ENCODE measurements at places on chromosomes 4 and X.
A peak's percentile ranks its signal among the peaks of the same experiment; 100 is the strongest.

DNA sequence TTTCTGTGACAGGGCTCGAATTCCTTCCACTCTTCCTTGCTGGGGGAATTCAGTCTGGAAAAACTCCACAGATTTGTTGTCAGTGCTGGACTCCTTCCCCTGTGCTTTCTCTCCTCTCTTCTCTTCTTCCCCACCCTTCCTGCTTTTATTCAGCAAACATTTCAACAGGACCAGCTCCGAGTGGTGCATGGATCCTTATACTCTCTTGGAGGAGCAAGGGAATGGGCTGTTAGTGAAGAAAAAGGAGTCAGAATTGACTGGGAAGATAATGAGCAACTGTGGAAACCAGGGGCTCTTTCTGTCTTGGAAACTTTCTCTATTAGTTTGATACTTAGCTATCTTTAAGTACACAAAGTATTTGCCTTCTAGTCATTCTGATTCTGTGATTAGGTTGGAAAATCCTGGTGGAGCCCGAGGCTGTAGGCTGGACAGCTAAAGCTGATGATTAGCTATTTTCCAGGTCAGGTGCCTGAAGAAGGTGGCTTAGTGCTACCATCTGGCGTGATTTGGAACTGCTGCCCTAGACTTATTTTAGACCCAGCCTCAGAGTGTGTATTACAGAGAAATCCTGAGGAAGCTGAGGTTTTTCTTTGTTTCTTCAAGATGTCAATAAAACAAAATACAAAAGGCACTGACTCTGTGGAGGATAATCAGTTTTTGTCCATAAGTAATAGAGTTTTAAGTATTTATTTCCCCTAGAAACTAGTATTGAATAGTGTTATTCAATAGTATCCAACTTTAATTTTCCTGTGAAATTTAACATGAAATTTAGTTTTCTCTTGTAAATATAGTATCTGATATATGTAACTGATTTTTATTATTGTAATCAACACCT lies 38.4 kb downstream of the NAP1L5 start:
- peak; percentile 4 for DNase-seq

DNA sequence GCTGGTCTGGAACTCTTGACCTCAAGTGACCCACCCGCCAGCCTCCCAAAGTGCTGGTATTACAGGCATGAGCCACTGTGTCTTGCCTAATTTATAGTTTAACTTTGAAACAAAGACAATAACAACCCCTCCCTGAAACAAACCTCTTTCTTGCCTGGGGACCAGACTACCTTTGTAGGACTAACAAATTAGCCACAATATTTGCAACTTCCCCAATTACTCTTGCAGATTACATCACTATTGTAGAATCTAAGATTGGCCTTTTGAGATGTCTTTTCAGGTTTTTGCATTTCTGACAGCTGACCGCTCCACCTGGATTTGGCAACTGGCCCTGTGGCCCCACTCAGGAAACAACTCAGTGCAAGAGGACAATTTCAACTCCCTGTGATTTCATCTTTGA lies 84.8 kb downstream of the AKAP4 start:
- DNase-seq: no peak

- no peak for DNase-seq
Observed at GRCh38 chr4:141065872-141066271, 67.4 kb downstream of the RNF150 start.

GRCh38 chr4:138992676-138993075 lies 22.9 kb upstream of the NOCT start:
- no peak for DNase-seq

GRCh38 chrX:38754102-38754790 lies 47.0 kb upstream of the MID1IP1 start:
- DNase-seq: peak; percentile 4

- peak; percentile 3 for DNase-seq
Observed at GRCh38 chrX:102934624-102935023, 2.4 kb upstream of the RAB40AL start.

- no peak for DNase-seq
Observed at GRCh38 chr4:38455092-38455862, 208.7 kb upstream of the KLF3 start.

- DNase-seq: no peak
Observed at GRCh38 chr4:54231768-54232688, 2.9 kb downstream of the PDGFRA start.

DNA sequence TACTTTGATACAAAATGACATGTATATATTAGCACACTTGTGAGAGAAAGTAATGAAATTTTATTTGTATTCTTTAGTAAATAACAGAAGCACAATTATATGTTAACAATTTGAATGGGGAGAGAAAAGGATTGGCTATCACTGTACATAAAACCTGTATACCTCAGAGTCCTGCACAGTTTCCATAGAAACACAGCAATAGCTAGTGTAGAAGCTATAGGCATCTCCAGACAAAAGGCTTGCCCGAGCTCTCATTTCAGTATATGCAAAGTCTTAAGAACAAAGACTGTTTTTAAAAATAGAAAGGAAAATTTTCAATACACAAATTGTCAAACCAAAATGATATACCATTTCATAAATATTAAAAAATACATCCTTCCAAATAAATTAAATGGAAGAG lies 38.5 kb downstream of the GPM6A start:
- no peak for DNase-seq

DNA sequence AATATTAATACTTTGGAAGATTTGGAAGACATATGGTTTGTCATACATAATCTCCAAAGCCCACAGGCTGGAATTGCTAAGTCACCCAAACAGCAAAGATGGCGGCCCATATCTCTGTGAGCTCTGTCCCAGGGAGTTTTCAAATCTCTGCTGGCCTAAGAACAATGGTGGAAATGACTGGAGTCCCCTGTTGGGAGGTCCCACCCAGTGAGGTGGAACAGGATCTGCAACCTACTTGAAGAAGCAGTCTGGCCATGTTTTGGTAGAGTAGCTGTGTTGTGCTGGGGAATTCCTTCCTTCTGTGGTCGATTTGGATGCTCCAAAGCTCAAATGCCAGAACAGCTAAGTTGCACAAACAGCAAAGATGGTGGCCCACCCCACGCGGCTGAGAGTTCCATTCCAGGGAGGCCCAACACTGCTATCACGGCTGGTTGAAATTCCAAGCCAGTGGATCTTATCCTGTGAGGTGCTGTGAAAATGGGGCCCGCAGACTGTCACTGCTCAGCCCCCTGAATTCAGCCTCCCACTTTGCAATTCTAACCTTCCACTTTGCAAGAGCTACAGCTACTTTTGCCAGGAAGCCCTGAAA lies 3.2 kb upstream of the UGT2B7 start:
- DNase-seq: no peak

DNA sequence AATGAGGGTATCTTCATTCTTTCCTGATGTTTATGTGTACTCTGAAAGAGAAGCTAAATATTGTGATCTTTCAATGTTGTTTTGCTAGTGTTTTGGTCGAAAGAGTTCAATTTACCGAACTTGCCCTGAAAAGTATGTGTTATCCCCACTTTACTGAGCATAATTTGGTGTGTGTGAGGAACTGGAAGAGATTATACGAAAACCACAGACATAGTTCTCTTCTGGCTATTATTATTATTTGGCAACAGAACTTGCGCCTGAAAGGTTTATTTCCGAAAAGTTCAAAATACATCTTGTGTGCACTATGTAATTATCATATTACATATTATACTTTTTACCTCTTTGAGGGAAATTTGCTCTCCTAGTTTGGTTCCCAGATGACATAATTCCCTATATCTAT lies 232.5 kb upstream of the INTU start:
- no peak for DNase-seq

DNA sequence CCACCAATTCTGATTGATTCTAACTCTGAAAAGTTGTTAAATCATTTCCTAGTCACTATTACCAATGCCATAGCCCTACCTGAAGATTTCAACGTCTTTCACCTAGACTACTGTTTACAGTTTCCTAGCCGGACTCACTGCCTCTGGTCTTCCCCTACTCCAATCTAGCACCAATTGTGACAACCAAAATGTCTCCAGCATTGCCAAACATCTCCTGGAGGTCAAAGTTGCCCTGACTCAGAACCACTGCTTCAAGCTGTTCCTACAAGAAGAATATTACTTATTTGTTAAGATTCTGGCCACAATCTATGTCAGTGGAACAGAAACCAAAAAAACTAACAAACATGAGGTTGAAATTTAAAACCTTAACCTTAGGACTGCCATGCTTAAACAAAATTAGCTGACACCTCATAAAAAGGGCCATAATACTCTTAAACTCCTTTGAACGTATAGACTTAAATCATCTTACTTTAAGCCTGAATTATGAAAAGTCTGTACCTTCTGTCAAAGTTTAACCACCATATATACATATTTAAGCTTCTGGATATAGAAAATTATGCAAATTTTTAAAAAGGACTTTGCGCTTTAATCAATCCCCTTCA lies 2.1 kb downstream of the PDS5A start:
- DNase-seq: no peak

- DNase-seq: no peak
Observed at GRCh38 chr4:102168580-102168979, 176.7 kb downstream of the SLC39A8 start.

DNA sequence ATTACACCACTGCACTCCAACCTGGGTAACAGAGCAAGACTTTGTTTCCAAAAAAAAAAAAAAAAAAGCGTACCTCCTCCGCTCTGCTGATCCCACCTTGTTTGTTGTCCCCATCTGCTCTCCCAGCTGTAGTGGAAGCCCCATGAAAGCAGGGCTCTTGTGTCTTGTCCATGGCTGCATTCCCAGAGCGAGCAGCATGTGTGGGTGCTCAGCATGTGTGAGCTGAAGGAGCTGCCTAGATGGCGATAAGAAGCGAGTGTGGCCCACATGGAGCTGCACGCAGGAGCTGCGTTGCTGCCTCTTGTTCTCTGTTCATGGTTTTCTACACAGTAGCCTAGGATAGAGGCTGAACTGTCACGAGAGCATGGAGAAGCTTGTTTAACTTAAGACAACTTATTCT lies 12.4 kb downstream of the NSD2 start:
- no peak for DNase-seq

DNA sequence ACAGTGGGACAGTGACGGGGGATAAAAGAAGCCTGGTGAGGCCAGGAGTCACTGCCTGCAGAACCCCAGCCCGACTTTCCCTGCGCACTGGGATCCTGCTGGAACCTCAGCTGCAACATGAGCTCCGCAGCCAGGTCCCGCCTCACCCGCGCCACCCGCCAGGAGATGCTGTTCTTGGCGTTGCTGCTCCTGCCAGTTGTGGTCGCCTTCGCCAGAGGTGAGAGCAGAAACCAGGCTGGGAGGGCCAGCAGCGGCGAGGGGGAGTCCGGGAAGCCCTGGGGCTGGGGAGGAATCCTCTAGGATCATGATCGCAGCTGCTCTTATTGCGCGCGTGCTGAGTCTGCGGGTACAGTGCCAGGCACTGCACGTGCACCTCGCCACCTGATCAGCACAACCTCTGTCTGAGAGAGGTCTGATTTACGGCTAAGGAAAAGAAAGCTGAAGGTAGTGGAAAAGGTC lies at the start of gene PF4V1:
Gene PF4V1, plus strand, starts transcription at position 51 of the 459 bp plus-strand sequence. Its CDS starts 67 bp downstream, at position 118.
- no peak for DNase-seq

DNA sequence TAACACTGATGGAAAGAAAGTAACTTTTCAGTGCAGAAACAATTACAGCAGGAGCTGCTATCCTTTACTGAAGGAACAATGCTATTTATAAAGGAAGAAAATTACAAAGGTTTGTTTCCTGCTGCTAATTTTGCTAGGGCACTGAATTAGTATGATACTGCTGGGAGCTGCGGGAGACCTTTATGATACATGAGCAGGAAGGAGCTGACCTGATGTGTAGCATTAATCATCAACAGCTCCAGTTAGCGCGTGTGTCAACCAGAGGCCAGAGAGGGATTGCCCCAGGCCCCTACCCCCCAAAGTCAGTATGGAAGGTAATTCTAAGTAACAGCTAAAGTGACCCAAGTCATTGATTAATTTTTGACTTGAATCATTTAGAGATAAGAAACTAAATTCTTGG lies 728.9 kb downstream of the PCDH18 start:
- no peak for DNase-seq

- no peak for DNase-seq
Observed at GRCh38 chr4:168743601-168744000, 246.7 kb downstream of the PALLD start.

Measured in DMS79 treated with DMSO at 0.1 percent for 48 hours (cell line).